Activated T-cell treated with anti-CD3 and anti-CD28 coated beads for 24 hours (primary cell): ENCODE measurements at places on chromosomes 16 and 17.

- DNase-seq = no peak
Measured at GRCh38 chr17:48795444-48796162, 21.4 kb downstream of the TTLL6 start.

DNA sequence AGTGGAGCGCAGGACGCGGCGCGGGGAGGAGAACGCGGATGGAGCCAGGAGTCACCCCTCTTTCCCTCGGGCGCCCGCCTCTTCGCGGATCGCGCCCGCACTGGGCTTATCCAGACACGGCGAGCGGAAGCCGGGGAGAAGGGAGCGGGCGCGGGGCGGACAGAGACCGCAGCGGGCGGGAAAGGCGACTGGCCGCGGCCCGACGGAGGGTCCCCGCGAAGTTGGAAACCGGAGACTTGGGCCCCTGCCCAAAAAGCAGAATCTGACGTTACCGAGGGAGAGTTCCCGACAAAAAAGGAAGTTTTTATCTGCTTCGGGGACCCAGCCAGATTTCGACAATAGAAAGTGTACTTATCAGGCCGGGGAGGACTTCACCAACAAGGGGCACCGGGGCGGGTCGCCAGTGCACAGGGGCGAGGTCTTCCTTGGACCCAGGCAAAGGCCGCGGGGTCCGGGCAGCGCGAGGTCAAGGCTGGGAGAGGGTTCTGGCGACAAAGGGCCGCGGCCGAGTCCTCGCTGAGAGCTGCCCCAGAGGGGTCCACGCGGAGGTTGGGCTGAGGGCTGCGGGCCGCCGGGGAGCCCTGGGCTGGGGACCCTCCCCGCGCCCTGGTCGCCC lies 519 bp downstream of the ST6GALNAC2 start:
- no peak for DNase-seq

GRCh38 chr17:3788200-3788599 lies 12.8 kb downstream of the ITGAE start:
- DNase-seq = no peak

DNA sequence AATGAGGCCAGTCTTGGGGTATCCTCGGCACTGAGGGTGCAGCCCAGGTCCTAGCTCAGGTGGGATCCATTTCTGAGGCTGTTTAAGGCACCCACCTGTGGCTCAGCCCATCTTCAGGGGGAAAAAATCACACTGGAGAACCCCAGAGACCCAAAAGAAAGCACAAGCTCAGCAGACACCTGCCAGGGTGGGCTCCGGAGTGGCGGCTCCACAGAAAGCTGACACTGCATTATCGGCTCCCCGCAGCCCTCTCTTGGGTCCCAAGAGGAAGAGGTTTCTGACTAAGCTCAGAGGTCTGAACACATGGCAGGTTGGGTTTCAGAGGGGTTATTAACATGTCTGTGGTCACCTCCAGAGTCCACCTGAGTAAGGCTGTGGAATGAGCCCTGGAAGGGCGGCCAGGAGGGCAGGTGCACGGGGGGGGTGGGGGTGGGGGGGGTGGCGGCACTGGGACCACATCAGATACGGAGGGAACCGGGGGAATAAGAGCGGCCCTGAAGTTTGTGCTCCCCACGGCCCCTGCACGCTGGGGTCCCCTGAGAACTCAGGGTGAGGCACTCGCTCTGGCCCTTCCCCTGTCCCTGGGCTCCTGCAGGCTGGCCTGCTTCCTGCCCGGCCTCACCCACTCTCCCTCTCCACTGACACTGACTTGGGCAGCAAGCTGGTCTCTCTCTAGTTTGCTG lies 79.5 kb downstream of the TIMM22 start:
- no peak for DNase-seq

- DNase-seq = no peak
Measured at GRCh38 chr17:57625511-57625910, 119.6 kb downstream of the CCDC182 start.

DNA sequence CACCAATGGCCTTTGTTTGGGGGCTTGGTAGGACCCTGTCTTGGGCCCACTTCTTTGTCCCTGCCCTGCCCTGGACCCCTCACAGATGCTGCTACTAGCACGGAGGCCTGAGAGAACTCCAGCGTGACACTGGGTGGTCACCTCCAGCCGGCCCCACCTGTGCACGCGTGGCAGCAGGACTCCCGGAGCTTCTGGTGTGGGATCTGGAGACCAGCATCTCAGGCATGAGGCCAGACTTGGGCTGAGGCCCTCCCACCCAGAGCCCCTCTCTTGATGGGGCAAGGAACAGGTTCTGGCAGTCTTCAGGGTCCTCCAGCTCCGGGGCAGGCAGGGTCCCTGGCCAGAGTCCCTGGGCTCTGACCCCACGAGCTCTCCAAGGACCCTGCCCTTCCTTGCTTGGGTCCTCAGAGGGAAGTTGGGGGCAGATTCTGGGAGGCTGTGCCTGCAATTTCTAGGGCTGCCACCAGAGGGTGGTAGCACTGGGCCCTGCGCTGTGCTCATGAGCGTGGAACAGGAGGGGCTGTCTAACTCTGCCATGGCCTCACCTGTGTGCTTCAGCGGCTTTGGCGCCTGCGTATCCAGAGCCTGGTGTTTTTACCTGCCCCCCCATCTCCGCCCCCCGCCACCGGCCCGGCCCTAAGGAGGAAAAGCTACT lies 3.1 kb upstream of the BAIAP3 start:
- no peak for DNase-seq

GRCh38 chr17:37065486-37066321 lies 117.0 kb downstream of the AATF start:
- DNase-seq = no peak

DNA sequence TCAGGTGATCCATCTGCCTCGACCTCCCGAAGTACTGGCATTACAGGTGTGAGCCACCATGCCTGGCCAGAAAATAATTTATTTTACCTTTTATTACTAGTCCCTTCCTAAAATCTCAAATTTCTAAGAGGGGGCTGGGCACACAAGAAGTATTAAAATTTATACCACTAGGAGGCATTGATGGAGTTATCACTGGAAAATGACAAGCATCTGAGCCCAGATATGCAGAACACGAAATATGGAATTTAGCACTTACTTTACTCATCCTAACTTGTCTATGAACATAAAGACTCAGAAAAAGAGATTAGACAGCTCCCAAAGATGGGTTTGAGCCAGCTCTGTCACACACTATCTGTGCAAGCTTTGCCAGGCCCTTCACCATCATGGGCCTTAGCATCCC lies 46.4 kb downstream of the STAT5A start:
- no peak for DNase-seq

DNA sequence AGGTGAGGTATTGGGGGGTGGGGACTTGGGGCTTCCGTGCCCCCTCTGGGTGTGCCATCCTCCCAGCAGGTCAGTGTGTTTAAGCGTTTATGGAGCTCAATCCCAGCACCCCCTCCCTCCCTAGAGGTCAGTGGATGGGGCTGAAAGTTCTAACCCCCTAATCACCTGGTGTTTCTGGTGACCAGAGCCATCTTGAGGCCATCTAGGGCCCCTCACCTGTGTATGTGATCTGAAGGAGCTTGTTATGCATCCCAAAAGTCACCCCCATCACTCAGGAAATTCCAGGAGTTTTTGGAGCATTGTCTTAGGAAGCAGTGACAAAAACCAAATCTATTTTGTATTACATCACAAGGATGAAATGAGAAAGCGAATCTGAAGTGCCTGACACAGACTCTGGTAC lies 67.8 kb upstream of the NOL11 start:
- DNase-seq = no peak

DNA sequence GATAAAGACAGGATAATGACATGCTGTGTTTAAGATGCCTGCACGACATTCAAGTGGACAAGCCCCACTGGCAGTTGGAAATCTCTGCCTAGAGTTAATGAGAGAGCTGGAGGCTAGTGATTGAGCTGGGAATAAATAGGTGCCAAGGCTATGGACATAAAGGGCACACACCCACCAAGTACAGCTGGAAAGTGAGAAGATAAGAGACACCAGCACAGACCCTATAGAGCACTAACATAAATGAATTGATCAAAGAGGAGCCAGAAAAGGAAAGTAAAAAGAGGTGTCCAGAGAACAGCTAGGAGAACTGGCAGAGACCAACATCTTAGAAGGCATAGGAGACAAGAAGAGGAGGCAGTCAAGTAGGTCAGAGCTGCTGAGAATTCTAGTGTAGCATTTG lies 101.2 kb downstream of the YPEL2 start:
- no peak for DNase-seq

GRCh38 chr16:24349320-24349719 lies 93.2 kb downstream of the CACNG3 start:
- no peak for DNase-seq

DNA sequence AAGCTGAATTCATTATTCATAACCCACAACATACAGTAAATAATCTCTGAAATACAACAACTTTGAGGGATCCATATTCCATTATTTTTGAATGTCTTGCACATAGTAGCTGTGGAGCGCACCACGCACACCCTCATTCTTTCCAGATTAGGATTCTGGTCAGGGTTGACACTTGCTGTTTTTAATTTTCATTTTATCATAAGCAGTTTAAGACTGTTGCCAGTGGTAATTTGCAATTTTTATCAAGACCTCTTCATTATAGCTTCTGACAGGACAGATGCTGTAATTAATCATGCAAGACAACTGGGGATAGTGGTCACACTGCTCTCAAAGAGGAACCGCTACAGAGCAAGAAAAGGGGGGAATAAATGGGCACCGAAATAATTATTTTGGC lies 109.7 kb downstream of the TOX3 start:
- DNase-seq = no peak

DNA sequence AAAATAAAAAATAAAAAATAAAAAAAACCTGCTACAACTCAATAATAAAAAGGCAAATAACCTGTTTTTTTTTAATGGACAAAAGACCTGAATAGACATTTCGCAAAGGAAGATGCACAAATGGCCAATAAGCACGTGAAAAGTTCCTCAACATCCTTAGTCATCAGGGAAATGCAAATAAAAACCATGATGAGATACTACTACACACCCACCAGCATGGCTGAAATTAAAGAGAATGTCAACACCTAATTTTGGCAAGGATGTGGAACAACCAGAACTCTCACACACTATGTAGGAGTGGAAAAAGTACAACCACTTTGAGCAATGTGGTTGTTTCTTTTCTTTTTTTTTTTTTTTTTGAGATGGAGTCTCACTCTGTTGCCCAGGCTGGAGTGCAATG lies 24.6 kb downstream of the COG7 start:
- no peak for DNase-seq

GRCh38 chr16:22635801-22636200 lies 125.1 kb downstream of the NPIPB5 start:
- no peak for DNase-seq

DNA sequence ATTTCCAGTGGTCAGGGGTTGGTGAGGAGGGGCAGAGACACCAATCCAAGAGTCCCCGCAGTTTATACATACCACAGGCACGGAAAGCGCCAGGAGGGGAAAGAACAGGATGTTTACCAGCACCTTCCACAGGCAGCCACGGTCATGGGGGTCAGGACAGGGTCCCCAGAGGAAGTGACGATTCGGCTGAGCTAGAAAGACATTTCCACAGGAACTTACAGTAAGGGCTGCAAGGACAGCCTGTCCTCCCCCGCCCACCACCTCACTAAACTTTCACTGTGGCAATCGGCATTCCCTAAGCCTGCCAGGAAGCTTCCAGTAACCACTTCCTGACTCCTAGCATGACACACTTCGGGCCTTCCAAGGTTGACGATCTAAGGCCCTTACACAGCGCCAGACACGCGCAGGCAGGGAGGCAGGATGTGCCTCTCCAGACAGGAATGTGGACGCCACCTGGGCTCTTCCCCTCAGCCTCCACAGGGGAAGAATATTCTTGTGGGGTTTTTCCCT lies 1.2 kb upstream of the MT2A start:
- DNase-seq = no peak

- peak; percentile 58 for DNase-seq
Measured at GRCh38 chr17:77374170-77374936, 233.6 kb downstream of the SEC14L1 start.

DNA sequence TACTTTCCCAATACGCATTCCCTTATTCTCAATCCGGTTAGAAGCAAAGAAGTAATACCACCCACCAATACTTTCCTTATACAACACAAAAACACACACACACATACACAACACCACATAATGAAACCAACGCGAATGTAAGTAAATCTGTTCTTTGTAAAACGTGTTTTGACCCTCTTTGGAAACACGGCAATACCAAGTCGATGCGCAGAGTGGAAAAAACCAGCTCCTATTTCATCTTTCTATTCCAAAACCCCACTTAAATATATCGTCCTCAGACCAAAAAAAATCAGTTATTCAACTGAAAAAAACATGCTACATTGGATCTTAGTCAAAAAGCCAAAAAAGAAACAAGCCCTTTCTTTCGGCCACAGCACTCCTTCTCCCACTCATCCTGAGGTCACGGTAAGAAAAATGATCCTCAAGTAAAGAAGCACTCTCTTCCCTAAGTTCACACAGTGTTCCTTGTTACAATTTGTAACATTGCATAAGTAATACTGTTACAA lies 31.0 kb upstream of the ARL4D start:
- peak; percentile 44 for DNase-seq

- no peak for DNase-seq
Measured at GRCh38 chr16:80746231-80746630, 58.2 kb downstream of the CDYL2 start.

GRCh38 chr17:63535640-63536039 lies 12.5 kb downstream of the KCNH6 start:
- no peak for DNase-seq

GRCh38 chr16:66378741-66379570 lies 12.5 kb downstream of the CDH5 start:
- DNase-seq = no peak

DNA sequence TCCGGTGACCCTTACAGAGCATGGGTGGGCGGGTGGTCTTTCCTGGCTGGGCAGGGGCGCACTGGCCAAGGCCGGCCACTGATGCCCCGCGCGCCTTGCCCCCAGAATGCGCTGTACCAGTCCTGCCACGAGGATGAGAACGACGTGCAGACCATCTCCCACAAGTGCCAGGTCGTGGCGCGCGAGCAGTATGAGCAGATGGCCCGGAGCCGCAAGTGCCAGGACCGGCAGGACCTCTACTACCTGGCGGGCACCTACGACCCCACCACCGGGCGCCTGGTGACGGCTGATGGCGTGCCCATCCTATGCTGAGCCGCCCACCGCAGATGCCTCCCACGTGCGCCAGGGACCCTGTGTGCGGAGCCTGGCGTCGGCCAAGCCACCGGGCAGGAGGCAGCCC lies 49.1 kb downstream of the ACTG1 start:
- no peak for DNase-seq
